ENCODE measurements at places on chromosomes 7 and 10. TPM values are rescaled to one million over a fixed set of nuclear protein-coding genes. Genes with fewer than 3 reads are reported as not detected.

SPDYE5 gene
- not detected for total RNA-seq

H2BK1 gene
- total RNA-seq, result not detected

SNX10 gene
- total RNA-seq, result 4.4 TPM

SOSTDC1 gene
- total RNA-seq, result not detected

CC2D2B gene
- total RNA-seq, result not detected

HYAL4 gene
- total RNA-seq, result not detected

CCM2 gene
- total RNA-seq, result 43.2 TPM
